ENCODE measurements at places on chromosomes 1 and 21.

DNA sequence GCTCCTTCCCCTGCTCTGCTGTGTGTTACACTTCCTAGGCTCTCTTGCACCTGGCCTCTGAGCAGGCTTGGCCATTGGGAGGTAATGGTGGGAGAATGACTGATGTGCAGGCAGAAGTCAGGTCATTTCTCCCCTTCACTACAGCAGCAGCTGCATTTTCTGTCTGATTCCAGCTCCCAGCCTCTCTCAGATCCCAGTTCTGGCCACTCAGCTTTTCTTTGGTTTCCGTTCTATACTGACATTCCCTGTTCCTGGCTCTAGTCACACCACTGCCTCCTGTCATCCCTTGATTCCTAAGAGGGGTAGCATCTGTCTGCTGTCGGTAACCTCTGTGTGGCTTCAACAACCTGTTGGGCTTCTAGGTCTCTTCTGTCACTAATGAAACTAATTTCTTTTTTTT is 127.7 kb upstream of the HOOK1 start:
- DNase-seq = no peak

DNA sequence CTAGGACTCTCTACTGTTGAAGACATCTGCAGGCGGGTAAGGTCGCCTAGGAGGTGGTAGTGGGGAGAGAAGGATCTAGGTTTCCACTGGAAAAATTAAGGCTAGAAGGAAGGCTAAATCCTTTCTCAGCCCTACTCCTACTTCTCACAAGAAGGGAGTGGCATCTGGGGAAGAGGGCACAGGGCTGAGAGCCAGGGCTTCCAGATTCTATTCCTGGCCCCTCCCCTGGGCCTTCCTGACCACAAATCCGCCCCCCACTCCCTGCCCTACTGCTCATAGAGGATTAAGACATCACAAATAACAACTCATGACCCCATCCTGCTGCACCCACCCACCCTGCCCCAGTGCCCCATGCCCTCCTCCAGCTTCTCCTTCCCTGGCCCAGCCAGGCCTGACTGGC is 2.5 kb downstream of the PHLDA3 start:
- no peak for DNase-seq

DNA sequence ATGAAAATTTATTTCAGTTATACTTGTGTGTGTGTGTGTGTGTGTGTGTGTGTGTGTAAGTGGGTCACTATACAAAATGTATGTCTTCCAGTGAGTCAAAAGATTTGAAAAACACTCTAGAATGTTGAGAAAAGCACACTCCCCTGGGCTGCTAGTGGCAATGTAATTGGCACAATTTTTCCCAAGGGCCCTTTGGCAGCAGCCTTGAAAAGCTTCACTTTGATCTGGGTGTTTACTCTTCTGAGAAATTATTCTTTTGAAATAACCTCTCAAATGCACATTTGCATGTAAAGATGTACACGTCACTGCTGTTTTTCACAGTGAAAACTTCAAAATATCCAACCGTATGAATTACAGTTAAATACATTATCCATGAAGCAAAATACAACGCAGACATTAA is 22.1 kb upstream of the SLC44A3 start:
- no peak for DNase-seq

- DNase-seq = no peak
Observed at GRCh38 chr1:73593364-73593763, 604.6 kb downstream of the LRRIQ3 start.

- DNase-seq = no peak
Observed at GRCh38 chr1:199163670-199164069, 524.8 kb downstream of the PTPRC start.

DNA sequence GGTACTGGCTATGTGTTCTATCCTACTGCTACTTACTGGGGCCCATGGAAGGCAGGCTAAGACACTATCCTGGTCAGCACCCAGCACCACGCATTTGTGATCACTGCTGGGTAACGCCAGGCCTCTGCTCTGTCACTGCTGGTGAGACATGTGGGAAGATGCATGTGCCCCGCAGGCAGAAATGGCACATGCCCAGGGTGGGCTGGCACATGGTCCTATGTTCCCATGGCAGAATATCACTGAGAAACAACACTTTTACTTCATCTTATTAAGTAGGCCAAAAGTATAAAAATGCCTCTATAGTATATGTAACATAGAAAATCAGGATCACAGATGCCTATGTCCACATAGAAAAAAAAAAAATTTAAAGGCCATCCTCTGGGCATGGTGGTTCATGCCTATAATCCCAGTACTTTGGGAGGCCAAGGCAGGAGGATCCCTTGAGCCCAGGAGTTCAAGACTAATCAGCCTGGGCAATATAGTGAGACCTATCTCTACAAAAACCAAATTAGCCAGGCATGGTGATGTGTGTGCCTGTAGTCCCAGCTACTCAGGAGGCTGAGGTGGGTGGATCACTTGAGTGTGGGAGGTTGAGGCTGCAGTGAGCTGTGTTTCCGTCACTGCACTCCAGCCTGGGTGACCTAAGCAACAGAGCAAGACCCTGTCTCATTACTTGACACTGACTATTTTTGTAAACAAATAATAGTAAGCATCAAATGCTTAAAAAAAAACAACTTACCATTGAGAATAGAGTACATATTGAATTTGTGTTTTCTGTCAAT is 11.5 kb downstream of the DDX59 start:
- DNase-seq = no peak

DNA sequence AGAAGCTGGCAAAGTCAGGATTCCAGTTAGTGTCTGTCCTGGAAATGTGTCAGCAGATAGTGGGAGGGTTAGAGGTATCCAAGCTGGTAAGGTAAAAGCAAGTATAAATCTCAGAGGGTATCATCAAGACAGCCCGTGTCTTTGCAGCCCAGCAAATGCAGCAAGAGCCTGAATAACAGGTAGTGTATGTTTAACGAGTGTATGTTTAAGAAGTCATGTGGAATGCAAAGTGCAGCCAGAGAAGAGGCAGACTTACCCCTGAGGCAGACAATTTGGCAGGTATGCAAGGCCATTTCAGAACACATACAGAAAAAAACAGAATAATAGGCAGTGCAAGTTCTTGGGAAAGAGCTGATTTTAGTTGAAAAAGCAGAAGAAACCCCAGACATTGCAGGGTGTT is 411.0 kb upstream of the NEGR1 start:
- no peak for DNase-seq

DNA sequence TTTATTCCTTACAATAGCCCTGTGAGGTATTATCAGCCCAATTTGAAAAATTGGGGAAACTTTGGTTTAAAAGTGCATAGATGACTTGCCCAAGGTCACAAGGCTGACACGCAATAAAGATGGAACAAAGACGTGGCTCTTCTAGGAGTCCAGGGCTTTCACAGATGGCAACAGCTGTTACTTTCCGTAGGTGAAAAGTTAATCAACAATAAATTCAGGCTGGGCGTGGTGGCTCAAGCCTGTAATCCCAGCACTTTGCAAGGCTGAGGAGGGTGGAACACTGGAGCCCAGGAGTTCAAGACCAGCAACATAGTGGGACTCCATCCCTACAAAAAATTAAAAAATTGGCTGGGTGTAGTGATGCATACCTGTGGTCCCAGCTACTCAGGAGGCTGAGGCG is 87.8 kb upstream of the ATF3 start:
- DNase-seq = no peak

DNA sequence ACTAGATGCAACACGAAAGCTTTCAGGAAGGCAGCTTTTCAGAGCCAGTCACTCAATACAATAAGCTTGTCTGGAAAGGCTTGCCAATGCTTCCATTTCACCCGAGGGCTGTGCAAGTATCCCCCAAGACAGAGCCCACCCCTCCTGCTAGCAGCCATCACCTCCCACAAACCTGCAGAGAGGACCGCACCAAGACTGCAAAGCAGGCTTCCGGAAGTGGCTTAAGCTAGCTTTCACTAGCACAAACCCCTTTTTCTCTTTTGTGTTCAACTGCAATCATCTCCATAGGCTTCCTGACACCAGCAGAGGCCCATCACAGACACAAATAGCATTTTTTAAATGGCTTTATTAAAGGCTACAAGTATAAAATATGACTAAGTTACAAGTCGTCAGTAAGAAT is 31.5 kb downstream of the C1orf198 start:
- no peak for DNase-seq

- no peak for DNase-seq
Observed at GRCh38 chr1:58572690-58573089, 4.4 kb downstream of the TACSTD2 start.

- DNase-seq = no peak
Observed at GRCh38 chr1:58249737-58250586, 296.6 kb downstream of the OMA1 start.

GRCh38 chr1:54354899-54355298 is 51.3 kb downstream of the SSBP3 start:
- DNase-seq = no peak

DNA sequence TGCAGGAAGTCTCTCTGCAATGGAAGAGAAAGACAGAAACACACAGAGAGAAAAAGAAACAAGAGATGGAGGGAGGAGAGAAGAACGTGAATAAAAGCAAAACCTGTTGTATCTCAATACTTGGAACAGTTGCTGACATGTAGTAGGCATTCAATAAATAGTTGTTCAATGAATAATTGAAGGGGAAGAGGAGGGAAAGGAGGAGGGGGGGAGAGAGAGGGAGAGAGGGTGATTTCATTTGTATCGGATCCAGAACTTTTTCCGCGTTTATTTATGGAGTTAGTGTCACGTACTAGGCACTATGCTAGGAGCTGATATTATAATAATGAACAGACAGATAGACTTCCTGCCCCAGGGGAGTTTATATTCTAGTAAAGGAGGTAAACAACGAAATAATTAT is 144.1 kb downstream of the OMA1 start:
- DNase-seq = no peak

DNA sequence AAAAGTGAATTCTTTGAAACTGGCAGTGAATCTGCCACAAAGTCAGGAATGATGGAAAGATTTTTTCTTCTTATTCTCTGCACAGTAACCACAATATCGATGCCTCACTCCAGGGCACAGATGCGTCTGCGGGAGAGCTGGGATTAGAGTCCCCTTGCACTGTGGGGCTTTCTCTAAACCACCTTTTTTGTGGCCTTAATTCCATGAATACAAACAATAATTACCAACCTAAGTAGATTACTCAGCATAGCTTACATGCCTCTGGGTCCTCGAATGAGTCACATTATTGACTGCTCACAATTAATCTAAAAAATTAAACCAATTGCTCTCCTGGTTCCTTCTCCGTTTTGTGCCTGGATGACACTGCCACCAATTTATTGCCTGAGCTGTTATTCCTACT is 125.8 kb downstream of the KAZN start:
- DNase-seq = no peak

GRCh38 chr1:32303997-32304622 is 12.2 kb downstream of the HDAC1 start:
- no peak for DNase-seq

DNA sequence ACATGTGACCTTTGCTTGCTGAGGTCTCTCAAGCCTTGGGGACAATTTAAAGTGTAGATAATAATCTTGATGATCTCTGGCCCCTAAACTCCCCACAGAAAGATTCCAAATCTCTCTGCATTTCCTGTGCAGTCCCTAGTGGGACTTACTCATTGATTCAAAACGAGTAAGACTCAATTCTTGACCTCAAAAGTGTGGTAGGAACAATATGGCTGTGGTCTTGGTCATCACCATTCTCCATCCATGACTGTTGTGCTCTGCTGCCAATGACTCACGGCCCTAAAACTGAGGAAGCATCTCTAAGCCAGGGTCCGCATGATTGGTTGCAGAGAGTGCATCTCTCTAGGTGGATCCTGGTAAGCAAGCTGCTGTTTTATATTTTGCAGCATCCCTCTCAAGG is 268.0 kb downstream of the PTGER3 start:
- no peak for DNase-seq

DNA sequence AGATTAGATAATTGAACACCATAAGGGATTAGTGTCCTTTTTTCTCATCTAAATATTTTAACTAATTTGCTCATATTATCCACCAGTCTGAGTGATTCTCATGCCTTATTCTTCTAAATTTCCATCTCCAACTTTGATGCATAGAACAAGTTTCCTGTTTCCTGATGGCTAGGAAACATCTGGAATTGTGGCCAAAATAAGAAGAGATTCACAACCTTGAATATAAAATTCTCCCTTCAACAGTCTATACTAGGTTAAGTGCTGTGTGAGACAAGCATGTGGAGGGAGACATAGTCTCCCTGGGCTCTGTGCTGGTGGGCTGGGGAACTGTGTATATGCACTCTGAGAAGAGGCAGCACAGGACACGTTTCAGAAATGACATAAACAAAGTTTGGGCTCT is 21.6 kb upstream of the ROR1 start:
- no peak for DNase-seq

DNA sequence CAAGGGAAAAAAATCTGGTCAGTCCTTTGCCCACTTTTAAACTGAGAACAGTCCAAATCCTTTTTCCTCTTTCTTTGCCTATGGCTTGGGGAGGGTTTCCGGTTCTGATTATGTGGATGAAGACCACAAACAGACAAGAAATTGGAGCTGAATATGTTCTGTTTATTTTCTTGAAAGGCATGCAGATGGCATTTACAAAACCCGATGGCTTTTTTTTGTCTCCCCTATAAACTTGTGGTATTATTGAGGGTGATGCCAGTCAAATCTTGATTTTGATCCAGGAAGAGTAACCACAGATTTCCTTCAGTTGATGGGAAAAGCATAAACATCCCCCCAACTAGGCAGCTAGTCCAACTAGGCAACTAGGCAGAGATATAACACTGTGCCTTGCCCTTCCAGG is 38.9 kb downstream of the PLPP3 start:
- DNase-seq = no peak

DNA sequence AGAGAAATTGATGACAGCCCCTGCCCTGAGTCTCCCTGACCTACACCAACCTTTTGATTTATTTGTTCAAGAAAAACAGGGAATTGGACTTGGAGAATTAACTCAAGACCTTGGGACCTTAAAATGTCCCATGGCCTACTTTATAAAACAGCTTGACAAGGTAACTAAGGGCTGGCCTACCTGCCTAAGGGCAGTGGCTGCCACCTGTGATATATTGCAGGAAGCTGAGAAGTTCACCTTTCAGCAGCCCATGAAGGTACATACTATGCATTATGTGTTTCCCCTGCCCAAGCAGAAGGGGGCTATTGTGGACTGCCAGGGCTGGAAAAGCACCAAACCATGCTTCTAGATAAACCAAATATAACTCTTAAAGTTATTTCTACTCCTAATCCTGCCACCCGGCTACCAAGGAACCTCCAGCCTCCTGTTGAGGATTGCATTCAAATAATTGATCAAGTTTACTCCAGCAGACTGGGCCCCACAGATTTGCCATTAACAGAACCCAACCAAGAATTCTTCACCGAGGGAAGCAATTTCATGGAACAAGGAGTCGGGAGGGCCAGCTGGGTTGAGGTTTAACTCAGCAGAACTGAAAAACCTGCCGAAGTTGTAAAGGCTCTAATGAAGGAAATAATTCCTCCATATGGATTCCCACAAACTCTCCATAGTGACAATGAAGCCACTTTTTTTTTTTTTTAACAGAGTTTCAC is 28.2 kb downstream of the LACTBL1 start:
- DNase-seq = no peak

- no peak for DNase-seq
Observed at GRCh38 chr1:22132517-22133235, 10.2 kb downstream of the WNT4 start.

All from brain pericyte (primary cell).